NCI-H1092 (cell line): ENCODE measurements at places on chromosomes 5 and 9.

DNA sequence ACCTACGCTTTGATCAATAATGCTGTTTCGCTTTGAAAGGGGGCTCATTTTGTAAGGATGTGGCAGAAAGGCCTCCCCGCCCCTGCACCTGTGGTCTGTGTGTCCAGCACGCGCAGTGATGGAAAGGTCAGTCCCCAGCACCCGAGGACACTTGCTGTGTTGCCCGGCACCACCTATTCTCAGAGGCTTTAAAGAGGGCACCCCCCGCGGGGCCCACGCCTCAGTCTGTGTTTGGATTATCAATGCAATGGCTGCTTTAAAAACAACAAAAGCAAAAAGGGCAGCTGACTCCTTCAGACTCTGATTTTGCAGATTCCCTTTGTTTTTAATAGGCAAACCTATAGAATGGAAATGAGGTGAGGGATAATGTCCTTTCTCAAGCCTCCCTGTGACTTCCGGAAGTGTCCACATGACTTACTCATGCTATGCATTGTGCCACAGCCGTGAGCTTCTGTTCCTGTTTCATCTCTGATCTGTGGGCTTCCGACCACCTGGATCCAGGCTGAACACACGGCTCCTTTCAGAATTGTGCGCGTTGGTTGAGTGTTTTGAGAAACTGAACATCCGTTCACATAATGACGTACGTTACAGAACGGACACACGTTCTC is 416.2 kb downstream of the IRX2 start:
- DNase-seq, result no peak

- no peak for DNase-seq
Measured at GRCh38 chr5:9431496-9432258, 114.2 kb downstream of the SEMA5A start.

GRCh38 chr9:131503626-131504465 is 1.1 kb downstream of the POMT1 start:
- DNase-seq, result no peak

- no peak for DNase-seq
Measured at GRCh38 chr5:39255406-39255805, 36.0 kb upstream of the FYB1 start.

DNA sequence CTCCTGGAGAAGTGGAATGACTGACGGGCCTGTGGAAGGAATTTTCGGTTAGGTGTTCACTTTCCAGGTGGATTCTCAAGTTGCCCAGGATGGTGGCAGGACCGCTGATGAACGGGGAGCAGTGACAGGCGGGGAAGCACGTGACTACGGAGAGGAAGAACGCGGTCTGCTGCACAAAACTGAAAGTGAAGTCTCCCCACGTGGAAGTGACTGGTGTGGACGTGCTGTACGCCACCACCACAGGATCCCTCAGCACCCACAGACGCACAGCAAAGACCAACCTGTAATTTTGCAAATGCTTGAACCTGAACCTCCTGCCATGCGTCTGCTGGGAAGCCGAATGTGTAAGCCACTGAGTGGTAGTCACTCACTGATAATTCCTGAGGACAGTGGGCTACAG is 51.4 kb downstream of the RNF130 start:
- DNase-seq, result no peak

DNA sequence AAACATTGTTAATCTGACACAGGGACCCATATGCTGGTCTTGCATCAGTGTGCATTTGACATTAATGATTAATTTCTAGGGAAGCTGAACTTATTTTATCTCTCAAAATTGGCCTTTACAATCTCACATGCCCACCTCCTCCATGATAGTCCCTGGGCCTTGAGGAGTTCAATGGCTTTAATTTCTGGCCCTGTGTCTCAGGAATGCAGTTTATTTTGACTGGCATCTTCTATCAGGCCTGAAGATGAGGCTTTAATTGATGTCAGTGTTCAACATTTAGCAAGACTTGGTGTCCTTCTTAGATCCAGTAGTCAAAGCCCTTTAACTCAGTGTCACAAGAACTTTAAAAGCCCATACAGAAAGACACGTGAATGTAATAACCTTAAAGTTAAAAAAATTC is 10.5 kb upstream of the CLTB start:
- no peak for DNase-seq

- DNase-seq, result no peak
Measured at GRCh38 chr9:136520053-136520540, 25.8 kb downstream of the NOTCH1 start.

DNA sequence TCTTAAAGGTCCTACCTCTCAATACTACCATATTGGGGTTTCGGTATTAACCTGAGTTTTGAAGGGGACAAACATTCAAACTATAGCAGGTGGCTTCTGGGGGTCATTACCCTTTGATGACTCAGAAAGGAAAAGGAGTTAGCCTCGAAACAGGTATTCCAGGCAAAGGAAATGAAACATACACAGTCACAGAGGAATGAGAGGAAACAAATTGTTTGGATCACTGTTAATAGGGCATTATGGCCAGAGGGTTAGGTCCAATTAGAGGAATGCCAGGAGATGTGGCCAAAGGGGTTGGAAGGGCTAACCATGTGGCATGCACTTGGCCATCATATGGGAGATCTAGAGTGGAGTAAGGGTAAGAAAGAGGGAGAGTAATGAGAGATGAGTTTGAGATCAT is 23.9 kb upstream of the NIM1K start:
- DNase-seq, result no peak

GRCh38 chr9:101586651-101587050 is 8.1 kb downstream of the PPP3R2 start:
- no peak for DNase-seq

GRCh38 chr5:31413030-31413812 is 118.7 kb downstream of the DROSHA start:
- no peak for DNase-seq

DNA sequence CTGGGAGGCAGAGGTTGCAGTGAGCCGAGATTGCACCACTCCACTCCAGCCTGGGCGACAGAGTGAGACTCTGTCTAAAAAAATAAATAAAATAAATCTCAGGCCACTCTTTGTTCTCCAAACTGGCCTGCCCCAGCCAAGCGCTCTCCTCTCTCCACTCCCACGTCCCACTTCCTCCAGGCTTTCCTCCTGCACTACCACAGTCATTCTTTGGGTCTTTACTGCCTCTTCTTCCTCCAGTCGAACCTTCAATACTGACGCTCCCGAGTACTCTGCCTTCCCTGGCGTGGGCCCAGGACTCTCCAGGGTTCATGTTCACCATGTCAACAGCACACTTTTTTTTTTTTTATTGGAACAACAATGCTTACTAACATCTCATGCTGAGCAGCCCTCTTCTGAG is 23.9 kb downstream of the RNF130 start:
- no peak for DNase-seq

DNA sequence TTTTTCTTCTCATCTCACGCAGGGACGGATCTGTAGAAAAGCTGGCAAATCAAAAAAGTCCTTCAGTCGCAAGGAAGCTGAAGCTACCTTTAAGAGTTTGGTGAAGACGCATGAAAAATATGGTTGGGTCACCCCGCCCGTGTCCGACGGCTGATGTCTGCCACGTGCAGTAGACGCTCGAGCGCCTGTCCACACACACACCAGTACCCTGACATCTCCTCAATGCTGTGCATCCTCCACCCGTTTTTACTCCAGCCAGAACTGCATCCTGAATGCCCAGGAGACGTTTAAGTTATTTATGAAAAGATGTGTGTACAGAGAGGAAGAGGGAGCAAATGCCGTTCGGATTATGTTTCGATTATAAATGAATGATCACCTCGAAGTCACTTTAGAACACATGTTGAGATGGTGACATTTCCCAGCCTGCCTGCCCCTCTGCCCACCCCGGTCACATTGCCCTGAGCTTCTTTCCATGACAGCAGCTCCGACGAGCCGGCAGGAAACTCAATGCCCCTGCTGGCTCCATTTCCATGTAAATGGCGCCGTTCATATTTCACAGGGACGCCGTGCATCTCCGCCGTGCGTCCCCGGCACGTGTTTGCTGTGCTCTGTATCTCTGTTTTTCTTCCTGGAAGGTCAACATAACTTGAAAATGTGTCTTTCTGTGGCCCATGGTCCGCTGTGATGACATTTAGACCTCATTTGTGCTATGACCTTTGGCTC is 42.7 kb downstream of the UBE2QL1 start:
- no peak for DNase-seq

GRCh38 chr5:3751846-3752245 is 156.2 kb downstream of the IRX1 start:
- no peak for DNase-seq

GRCh38 chr5:72397836-72398235 is 77.7 kb downstream of the PTCD2 start:
- no peak for DNase-seq

DNA sequence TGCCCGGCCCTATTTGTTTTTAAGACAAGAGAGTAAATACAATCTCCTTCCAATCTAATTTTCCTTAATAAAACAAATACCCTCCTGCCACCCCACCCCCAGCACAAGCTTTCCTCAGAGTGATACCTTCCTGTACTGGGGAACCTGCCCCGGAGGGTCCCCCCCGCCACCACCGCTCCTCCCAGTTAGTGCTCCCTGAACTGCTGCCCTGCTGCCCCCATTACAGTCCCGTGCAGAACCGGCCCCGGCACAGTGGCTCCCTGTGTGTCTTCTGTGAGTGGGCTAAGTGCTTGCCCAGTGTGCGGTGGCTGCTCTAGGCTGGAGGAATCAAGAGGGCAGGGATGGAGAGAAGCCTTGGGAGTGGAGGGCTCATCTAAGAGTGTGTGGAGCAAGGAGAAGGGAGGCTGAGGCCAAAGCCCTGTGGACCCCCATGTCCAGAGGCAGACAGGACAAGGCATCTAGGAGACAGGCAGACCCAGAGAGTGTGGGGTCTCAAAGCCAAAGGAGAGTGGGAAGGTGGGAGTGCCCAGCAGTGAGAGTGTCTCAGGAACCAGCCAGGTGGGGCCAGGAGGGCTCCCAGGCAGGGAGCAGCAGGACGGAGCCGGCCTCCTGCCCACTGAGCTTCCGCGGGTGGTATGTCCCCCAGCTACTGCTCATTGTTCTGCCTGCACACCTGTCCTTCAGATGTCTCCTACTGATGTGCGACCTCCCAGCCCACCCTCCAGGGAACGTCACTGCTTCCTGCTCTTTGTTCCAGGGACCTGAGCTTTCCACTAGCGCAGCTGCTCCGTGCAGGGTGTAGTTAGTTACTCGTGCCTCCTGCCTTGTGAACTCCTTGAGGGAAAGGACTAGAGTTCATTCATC is 129.0 kb downstream of the DAB2IP start:
- DNase-seq, result no peak

GRCh38 chr5:9249231-9249630 is 296.6 kb downstream of the SEMA5A start:
- DNase-seq, result no peak

GRCh38 chr9:110371411-110372007 is 33.8 kb upstream of the TXNDC8 start:
- no peak for DNase-seq

DNA sequence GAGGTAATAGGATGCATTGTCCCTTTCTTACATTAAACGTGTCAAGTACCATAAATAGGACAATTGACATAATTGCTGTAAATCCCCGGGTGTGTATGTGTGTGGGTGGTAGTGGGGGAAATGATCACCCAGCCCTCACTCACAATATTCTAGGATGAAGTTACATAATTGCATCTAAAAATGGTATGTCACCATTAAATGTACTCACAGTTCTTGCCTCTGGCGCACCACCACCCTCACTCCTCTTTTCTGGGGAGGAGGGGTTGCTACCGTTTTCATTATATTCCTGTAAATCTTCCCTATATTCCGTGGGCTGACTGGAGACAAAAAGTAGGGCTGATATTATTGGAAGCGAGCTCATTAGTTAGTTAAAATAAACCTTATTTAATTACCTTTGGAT is 563.8 kb downstream of the TLR4 start:
- DNase-seq, result no peak

DNA sequence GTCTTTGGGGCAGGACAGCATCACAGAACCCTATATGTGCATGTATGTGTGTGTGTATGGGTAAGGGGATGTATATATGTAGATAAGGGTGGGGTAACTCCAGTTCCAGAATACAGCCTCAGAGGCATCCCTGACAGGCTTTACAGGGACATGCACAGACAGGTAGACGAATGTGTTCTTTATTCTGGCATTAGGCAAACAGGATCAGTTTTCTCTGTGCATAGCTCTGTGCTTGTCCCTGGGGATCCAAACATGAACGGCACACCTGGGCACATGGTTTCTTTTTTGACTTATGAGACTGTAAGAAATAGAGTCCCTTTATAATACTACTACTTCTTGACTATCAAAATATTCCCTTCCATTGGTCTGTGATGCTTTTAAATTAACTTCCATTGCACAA is 120.6 kb downstream of the TRIO start:
- no peak for DNase-seq

DNA sequence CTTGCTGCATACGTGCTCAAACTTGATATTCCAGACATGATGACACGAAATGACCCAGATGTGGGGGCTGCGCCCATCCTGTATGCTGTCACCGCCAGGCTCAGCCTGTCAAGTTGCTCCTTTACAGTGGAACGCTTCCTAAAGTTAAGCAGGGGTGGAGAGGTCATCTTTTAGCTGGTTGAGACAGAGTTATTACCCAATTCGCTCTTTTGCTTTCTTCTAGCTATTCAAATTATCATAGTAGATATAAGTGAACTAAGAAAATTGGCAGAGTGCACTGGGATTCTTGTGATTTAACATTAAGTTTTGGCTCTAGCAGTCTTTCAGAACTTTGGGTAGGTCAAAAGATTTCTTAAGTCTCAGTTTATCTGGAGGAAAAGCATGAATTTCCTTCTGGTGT is 69.8 kb upstream of the BASP1 start:
- no peak for DNase-seq

- no peak for DNase-seq
Measured at GRCh38 chr5:174599992-174600391, 124.4 kb upstream of the MSX2 start.

GRCh38 chr9:110329639-110330230 is 7.9 kb downstream of the TXNDC8 start:
- DNase-seq, result no peak

- no peak for DNase-seq
Measured at GRCh38 chr5:57659886-57660285, 177.3 kb upstream of the ACTBL2 start.
